ENCODE measurements at places on chromosomes 2 and 18.

- DNase-seq, result no peak
Observed at GRCh38 chr2:85501248-85501647, 37.7 kb upstream of the MAT2A start.

GRCh38 chr2:118498943-118499342 is 348.5 kb downstream of the EN1 start:
- DNase-seq, result no peak

GRCh38 chr2:5021136-5021535 is 671.0 kb upstream of the SOX11 start:
- DNase-seq, result no peak

GRCh38 chr2:238493880-238494572 is 67.3 kb downstream of the ASB1 start:
- no peak for DNase-seq

GRCh38 chr18:9730786-9731185 is 22.7 kb downstream of the RAB31 start:
- DNase-seq, result no peak

DNA sequence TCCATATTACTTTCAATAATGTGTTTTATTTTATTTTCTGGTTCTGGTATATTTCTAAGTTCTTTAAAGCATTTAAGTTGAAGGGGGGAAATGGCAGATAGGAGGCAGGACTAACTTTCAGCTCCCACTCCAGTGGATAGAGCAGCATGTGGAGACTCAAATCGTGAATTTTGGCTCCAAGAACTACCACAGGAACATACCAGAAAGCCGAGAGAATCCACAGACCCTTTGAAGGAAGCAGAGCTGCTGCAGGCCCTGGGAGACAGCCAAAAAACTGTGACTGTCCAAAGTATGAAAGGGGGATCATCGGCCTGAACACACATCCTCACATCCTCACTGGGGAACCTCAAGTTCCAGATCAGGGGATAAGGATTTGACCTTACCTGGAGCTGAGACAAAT is 207.6 kb upstream of the VWC2L start:
- no peak for DNase-seq

DNA sequence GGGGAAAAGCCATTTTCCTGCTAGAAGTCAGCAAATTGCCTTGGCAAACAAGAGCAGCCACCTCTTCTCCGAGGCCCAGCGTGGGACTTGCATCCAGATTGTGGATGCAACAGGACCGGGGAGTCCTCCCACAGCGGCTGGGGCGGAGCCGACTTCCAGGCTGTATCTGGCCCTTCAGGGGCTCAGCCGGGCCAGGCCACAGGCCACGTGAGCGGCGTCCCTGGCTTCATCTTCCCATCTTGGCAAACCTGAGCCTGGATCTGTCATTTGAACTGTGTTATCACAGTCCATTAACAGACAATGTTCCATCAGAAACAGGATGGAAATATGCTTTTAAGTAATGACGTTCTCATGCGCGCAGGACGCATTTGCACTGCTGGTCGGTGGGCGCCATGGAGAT is 483.5 kb upstream of the SALL3 start:
- no peak for DNase-seq

- no peak for DNase-seq
Observed at GRCh38 chr2:26613241-26614215, 27.6 kb downstream of the CIB4 start.

DNA sequence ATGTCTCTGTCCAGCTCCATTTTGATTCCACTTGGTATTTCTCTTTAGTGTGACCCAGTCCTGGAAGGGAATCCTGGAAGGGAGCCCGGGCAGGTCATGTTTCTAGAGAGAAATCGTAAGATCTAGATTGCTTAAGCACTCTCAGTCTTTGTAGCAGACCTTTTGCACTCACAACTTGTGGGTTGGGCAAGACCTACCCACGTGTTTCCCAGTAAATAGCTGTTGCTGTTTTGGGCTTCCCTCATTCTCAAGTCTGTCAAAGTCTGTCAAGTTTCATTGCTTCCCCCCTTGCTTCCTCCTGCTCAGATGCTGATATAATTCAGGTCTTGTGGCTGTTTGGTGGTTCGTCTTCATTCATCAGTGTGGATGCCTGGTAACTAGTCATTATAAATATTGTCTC is 17.4 kb upstream of the NEMP2 start:
- DNase-seq, result no peak

GRCh38 chr18:31980863-31981262 is 37.8 kb upstream of the RNF125 start:
- no peak for DNase-seq

DNA sequence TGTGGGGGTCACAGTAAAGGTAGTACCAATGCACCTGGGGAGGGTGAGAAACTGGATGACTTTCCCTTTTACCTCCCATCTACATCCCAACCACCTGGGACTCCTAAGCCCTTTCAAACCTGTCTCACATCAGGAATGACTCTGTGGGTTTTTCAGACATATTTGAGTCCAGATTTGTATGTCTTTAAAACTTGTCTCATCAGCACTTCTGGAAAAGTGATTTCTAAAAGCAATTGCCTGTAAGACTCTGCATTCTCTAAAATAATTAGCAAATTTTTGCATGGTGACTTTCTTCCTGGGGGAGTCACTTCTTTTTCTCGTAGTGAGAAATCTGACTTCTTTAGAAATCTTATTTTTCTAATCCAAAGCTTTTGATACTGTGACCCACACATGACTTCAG is 1553.0 kb upstream of the PIK3C3 start:
- no peak for DNase-seq

DNA sequence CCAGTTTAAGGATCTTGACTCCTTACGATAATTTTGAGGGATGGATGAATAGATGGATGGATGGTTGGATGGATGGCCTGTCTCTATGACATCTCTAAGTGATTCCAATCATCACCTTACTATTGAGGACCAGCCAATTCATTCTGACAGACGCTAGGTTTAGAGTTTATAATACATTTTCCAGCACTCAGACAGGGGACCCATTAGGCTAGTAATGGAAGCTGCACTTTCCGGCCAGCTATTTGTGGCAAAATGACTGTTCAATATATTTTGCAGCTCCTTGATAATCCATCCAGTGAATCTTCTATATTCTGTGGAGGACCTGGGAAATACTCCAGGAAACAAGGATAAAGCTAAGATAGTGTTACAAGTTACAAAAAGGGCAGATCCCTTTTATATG is 262.9 kb downstream of the TDRD15 start:
- no peak for DNase-seq

- DNase-seq, result no peak
Observed at GRCh38 chr2:17030047-17030446, 364.4 kb upstream of the CYRIA start.

DNA sequence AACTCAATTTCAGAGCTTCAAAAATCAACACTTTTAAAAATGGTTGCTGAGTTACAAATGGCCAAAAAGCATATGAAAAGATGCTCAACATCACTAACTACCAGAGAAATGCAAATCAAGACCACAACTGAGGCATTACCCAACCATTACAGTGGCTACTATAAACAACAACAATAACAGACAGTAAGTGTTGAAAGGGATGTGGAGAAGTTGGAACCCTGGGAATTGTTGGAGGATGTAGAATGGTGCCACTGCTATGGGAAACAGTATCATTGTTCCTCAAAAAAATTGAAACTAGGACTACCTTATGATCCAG is 173.3 kb upstream of the SPRED2 start:
- DNase-seq, result no peak
